ENCODE measurements at places on chromosomes 12 and 14.

- DNase-seq = peak; percentile 98
Observed at GRCh38 chr12:109462868-109463692, 14.0 kb downstream of the KCTD10 start.

GRCh38 chr14:89613260-89614008, 196.4 kb upstream of the FOXN3 start:
- DNase-seq = no peak

- no peak for DNase-seq
Observed at GRCh38 chr12:105336411-105336810, 5.9 kb downstream of the C12orf75 start.

- DNase-seq = no peak
Observed at GRCh38 chr12:94706250-94706661, 55.9 kb upstream of the TMCC3 start.

DNA sequence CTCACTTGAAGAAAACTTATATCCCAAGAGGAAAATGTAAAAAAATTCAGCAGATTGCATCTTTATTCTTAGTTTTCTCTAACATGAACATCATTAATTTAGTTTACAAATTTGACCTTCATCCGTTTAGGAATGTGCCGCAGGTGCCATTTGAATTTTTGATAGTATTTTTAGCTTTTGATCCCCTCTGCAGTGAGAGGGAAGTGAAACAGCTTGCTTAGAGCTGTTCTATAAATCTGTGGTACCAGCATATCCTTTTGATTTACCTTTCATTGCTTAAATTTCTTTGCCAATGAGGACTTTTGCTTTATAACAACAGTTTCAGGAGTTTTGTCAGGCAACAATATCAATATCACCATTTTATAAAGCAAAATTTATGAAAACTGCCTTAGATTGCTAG, 32.7 kb downstream of the DUSP6 start:
- no peak for DNase-seq

GRCh38 chr12:49546481-49546880, 7.7 kb downstream of the KCNH3 start:
- no peak for DNase-seq

GRCh38 chr12:47110011-47110541, 30.3 kb upstream of the AMIGO2 start:
- DNase-seq = no peak

GRCh38 chr12:56954057-56954957, 3.1 kb downstream of the RDH16 start:
- no peak for DNase-seq

GRCh38 chr14:39459795-39460478, 27.7 kb upstream of the FBXO33 start:
- no peak for DNase-seq

- DNase-seq = no peak
Observed at GRCh38 chr14:99664058-99664936, 19.4 kb downstream of the HHIPL1 start.

DNA sequence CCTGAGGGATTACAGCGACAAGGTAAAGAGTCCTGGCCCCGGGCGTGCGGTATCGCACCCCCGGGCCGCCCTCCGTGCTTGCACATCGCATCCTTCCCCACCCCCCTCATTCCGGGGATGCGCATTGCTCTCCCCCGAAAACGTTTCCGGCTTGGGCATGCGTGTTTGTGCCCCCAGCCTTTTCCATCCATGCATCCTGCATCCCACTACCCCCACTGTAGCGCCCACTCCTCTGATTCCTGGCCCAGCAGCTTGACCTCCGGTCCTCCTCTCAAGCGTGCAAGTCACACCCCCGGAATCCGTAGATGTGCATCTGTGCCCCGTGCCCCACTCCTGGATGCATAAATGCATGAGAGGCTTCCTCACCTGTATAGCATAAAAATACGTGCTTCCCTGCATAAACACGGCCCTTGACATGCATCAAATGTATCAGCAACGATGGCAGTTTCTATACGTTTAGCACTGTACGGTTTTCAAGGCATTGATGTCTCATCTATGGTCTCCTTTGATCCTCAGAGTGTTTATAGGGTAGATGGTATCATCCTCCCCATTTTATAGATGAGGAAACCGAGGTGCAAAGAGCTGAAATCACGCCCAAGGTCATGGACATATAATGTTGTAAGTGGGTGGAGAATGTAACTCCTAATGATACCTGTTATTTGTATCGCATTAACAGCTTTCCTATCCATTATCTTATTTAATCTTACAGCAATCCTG, 484 bp downstream of the RIC8B start:
- DNase-seq = no peak

DNA sequence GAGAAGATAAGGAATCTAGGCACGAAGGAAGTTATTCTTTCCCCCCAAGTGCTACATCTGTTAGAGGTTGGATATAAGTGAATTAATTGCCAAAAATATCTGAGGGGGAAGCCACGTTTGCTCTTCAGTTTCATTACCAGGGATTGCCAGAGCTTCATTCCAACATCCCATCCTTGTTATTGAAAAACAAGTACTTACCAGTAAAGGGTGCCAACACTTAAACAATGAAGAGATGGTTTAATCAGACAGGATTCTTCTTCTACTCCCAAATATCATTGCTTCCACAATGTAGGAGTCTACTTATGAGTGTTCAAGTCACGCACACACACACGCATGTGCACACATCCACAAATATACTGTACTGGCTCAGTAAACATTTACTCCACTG, 312.4 kb downstream of the RPAP3 start:
- DNase-seq = no peak

DNA sequence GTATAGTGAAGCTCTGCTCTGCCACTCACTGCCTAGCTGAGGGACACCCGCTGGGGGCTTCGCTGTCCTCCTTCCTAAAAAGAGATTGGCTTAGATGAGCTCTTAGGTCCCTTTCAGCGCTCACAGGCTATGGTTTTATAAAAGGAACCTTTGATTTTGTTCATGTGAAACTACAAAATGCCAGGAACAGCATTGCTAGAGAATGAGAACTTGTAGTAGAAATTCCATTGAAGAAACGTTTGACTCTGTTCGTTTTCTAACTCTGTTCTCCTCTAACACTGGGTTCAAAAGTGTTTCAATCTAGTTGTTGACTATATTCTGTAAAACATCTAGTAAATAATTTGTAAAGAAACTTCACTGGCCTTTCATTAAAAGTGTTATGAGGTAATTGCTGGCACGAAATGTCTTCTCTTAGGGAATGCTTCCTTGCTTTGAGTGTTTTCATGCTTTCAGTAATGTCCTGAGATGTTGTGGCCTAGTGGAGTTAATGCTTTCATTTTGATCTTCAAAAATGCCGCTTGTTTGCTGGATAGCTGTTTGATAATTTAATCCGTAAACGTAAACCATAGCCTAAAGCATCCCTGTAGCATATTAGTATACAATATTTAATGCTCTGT, 1.6 kb downstream of the MARK3 start:
- DNase-seq = peak; percentile 30

- DNase-seq = no peak
Observed at GRCh38 chr12:41576925-41577324, 388.8 kb downstream of the PDZRN4 start.
